Osteoblast (primary cell): ENCODE measurements at places on chromosomes 6 and 20.

GRCh38 chr6:145627451-145627850, 107.9 kb downstream of the EPM2A start:
- no peak overlapping the region for H3K27ac ChIP-seq
- H3K36me3 ChIP-seq, result no peaks in the 10 kb centered on the region
- H3K4me1 ChIP-seq, result no peaks in the 10 kb centered on the region
- H3K27me3 ChIP-seq, result no peaks in the 10 kb centered on the region
- DNase-seq, result no peak

DNA sequence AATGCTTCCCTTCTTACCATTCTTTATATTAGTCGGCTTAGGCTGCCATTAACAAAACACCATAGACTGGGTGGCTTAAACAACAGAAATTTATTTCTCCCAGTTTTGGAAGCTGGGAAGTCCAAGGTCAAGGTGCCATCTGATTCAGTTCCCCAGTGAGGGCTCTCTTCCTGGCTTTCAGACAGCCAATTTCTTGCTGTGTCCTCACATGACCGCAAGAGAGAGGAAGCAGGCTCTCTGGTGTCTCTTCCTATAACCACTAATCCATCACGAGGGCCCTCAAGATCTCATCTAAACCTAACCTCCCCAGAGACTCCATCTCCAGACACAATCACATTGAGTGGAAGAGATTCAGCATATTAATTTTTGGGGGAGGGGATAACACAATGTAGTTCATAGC, 193.0 kb upstream of the SGK1 start:
- H3K4me3 ChIP-seq, result no peak overlapping the region
- no peaks in the 10 kb centered on the region for H3K36me3 ChIP-seq
- peaks cover 7% of the 10 kb centered on the region for H3K4me1 ChIP-seq
- H3K27me3 ChIP-seq, result no peaks in the 10 kb centered on the region

- no peaks in the 10 kb centered on the region for H3K36me3 ChIP-seq
- H3K27me3 ChIP-seq, result no peaks in the 10 kb centered on the region
- H3K4me1 ChIP-seq, result peaks cover 36% of the 10 kb centered on the region
- H3K4me3 ChIP-seq, result no peak overlapping the region
These were observed 154.3 kb downstream of the MRPL14 start for GRCh38 chr6:43972913-43973300.

GRCh38 chr6:149004664-149005063, 257.8 kb downstream of the UST start:
- DNase-seq, result no peak
- no peak overlapping the region for H3K27ac ChIP-seq
- H3K36me3 ChIP-seq, result no peaks in the 10 kb centered on the region
- no peak overlapping the region for H3K4me3 ChIP-seq
